ENCODE measurements at places on chromosomes 13 and 19.

DNA sequence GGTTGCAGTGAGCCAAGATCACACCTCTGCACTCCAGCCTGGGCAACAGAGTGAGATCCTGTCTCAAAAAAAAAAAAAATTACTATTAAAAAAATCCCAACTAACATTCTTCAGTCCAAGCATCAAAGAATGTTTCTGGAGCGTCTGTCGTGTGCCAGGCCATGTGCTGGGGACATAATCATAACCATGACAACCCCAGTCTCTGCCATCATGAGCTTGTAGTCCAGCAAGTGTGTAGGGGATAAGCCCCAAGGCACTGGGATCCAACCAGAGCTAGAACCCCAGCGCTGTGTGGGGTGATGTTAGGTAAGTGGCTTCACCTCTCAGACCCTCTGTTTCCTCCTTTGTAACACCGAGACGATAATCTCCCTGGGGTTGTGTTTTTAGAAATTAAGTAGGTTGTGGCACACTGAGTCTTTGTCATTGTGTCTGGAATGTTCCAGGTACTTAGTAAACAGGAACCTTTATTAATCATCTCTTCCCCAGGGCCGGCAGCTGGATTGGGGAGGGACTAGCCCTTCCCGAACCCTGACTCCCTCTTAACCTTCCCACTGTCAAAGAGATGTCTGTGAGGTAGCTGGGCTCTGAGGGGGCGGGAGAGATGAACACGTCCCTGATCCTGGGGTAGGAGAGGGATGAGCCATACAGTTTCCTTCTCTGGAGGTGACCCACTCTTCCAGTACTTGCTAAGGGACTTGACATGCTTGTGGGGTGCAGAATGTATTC is 5.2 kb downstream of the ITPKC start:
- no peak for DNase-seq

DNA sequence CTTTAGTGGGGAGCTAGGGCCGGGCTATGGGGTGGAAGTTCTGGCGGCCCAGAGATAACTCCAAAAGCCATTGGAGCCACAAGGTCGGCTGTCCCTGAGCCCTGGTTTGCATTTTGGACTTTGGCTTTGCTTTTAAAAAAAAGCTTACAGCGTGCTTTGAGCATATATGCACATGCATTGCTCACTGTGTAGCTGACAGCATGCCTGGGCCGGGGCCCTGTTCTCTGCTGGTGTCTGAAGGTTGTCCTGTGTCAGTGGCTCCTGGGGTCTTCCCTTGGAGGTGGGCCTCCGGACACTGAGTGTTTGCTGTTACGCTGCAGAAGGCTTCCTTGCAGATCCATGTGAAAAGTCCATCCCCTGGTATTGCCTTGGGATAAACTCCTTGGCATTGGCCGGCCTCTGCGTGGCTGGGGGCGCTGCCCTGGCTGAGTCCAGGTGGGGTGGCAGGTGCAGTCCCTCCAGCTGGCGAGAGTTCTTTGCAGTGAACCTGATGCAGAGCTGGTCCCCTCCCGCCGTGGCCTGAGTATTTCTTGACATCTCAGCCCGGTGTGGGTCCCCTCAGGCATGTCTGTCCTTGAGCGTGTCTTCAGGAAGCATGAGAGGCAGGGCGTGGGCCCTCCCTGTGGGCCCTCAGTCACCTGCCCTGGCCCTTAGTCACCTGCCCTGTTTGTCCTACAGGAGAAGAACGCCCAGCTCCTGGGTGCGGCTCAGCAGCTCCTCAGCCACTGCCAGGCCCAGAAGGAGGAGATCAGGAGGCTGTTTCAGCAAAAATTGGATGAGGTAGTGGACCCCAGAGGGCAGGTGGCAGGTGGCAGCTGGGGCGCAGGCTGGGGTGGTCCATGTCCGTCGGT is 23.0 kb downstream of the PLEKHJ1 start:
- DNase-seq = no peak

- DNase-seq = no peak
Measured at GRCh38 chr19:29400917-29401711, 124.7 kb upstream of the VSTM2B start.

DNA sequence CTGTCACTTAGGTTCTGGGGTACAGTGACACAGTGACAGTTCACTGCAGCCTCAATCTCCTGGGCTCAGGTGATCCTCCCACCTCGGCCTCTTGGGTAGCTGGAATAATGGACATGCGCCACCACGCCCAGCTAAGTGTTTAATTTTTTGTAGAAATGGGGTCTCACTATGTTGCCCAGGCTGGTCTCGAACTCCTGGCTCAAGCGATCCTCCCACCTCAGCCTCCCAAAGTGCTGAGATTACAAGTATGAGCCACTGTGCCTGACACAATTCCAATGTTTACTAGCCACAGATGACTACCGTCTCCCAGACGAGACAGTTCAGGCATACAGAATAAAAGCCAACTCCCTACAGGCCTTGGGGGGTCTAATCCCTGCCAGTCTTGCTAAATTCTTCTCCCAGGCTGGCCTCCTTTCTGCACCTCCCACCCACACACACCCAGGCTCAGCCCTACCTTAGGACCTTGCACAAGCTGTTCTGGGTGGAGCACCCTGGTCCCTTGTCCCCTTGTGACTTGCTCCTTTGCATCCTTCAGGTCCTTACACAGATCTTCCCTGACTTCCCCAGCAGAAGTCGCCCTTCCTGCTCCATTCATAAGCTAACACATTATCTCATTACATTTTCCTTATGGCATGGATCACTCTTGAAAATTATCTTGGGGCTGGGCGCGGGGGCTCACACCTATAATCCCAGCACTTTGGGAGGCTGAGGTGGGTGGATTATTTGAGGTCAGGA is 106.4 kb downstream of the INSR start:
- no peak for DNase-seq

All from substantia nigra (tissue), 51 donors.